ENCODE measurements at places on chromosomes 4 and X. TPM values are rescaled to one million over a fixed set of nuclear protein-coding genes. Genes with fewer than 3 reads are reported as not detected.

GRCh38 chr4:55079451-55080173 lies 45.8 kb downstream of the KDR start:
- peak; percentile 36 for ATAC-seq

- no peak for ATAC-seq
Observed at GRCh38 chr4:86461849-86462248, 102.0 kb upstream of the MAPK10 start.

DNA sequence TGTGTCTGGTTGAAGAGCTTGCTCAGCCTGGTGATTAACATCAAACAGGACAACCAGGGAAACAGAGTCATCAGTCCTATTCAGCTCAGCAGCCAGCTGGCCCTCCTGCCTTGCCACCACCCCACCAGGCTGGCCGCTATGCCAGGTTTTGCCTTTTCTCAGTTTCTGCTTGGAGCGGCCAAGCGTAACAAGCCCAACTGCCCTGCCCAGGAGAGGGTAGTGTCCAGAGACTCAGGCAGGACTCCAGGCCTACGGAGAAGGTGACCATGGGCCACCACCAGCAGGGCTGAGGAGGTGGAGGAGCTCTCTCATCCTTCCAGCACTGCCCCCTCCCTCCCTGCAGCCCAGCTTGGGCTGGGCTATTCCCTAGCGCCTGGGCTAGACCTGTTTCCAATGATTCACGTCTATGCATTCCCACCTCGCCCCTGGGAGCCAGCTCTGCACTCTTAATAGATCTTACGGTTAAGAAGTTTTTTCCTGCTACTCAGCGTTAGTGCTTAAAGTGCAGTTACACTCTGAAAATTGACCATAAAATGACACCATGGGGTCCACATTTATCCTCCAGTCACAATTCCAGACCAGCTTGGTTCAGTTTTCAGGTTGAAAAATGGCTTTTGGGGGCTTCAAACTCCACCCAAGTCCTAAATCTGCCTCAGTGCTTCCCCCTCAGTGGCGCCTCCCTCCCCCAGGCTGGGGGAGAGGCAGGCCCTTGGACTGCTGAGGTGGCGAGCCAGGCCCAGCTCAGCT lies 124.0 kb upstream of the PJA1 start:
- ATAC-seq: no peak

DNA sequence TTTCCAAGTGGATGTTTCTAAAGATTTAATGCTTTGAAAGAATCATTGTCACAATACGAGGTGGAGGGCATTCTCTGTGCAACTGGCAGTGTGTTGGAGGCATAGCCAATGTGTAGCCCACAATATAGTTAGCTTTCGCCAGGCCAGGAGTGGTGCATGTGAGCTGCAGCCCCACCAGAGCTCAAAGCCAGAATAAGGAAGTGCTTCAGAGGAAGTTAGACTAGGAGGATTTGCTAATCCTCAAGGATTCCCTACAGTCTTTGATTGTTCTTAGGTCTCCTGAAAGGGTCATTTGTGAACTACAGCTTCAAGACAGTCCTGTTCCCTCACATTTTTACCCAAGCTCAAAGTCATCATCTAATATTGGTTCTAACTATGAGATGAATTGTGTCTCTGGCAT lies 16.4 kb downstream of the TRPC5OS start:
- ATAC-seq: no peak

GRCh38 chr4:27276307-27277073 lies 415.8 kb downstream of the STIM2 start:
- ATAC-seq: no peak

DNA sequence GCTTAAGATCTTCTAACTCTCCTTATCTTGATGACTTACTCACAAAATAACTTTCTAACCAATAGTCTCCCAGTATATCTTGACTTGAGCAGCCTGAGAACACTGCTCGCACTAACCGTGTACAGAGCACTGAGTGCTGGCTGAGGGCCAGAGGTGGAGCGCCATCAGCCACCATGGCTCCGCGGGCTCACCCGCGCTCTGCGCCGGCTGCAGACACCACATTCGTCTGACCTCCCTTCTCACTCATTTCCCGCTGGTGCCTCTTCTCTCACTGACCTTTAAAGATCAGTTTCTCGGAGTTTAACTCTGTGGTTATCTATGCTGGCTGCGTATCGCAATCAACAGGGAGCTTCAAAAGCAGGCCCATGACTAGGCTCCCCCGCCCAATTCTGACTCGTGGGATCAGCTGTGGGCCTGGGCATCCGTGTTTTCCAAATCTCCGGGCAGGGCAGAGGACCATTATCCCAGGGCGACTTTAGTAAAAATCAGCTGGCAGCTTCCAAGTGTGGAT lies 78.6 kb downstream of the HAUS3 start:
- ATAC-seq: no peak

DNA sequence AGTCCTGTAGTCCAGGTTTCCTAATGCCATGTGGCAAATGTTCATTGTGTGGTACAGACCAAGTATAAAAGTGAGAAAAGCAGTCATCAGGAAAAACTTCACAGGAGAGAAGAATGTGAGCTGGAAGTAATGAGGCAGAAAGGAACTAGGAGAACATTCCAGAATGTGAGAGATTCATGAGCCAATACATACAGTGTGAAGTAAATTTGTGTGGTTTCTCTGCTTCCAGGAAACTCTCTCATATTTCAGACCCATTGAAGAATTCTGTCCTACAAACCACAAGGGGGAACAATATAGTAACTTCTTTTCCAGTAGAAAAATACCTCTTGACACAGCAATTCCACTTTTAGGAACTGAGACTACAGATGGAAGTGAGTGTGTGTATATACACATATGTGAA lies 136.5 kb downstream of the RNF150 start:
- no peak for ATAC-seq

GRCh38 chr4:106981431-106981830 lies 54.7 kb downstream of the DKK2 start:
- ATAC-seq: no peak

DNA sequence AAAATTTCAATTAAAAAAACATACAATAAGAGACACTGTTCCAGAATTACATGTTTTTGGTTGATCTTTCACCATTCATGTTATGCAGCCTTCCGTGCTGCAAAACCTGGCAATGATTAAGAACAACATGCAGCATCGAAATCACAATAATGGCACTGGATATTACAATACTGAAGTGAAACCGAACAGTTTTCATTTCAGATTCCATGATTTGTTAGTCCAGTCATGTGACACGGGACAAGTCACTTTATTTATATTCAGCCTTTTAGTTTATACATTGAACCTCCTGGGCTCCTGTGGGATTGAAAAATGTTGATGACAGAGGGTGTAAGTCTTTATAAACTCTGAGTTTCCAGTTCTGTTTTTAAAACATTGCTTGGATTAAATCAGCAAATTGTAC lies 142.5 kb upstream of the TTC29 start:
- ATAC-seq: no peak

DNA sequence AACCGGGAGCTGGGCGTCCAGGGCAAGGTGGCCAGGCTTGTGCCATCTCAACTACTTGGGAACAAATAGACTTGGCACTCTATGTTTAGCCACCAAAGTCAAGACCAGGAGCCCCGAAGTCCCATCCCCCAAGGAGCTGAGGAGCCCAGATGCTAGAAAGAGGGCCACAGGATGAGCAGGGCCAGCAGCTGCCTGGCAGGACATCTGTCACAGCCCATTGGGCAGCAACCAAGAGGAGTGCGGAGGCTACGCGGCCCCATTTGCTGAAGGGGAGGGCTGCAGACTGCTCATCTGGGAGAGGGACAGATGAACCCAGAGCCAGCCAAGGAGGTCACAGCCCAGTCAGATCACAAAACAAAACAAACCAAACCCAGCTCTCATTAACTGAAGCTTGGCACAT lies 22.9 kb upstream of the SOWAHD start:
- ATAC-seq: no peak

GRCh38 chrX:63737131-63737921 lies 47.7 kb downstream of the ARHGEF9 start:
- ATAC-seq: no peak

- ATAC-seq: no peak
Observed at GRCh38 chr4:19051831-19052230, 1030.3 kb upstream of the LCORL start.

The ABLIM2 gene
- total RNA-seq: 20.1 TPM

The C4orf51 gene
- not detected for total RNA-seq

The NXF2 gene
- not detected for total RNA-seq

The UGT2B17 gene
- total RNA-seq: 0.20 TPM

Measured in esophagus mucosa (tissue), 1 donor.